Esophagus squamous epithelium (tissue), 5 donors: ENCODE measurements at places on chromosomes 2 and 18. TPM values are rescaled to one million over a fixed set of nuclear protein-coding genes. Genes with fewer than 3 reads are reported as not detected.

The RAD51AP2 gene
- 0.19 TPM for total RNA-seq

The ID2 gene
- total RNA-seq: 82.0 TPM

The DCDC2C gene
- not detected for total RNA-seq

The CRYGD gene
- total RNA-seq: not detected

The ALPP gene
- total RNA-seq: not detected

The LHCGR gene
- not detected for total RNA-seq

The CCDC93 gene
- total RNA-seq: 20.4 TPM
